ENCODE measurements at places on chromosomes 12 and 14. TPM values are rescaled to one million over a fixed set of nuclear protein-coding genes. Genes with fewer than 3 reads are reported as not detected.

Gene KIF5A
- total RNA-seq, result 0.59 TPM

Gene VRTN
- not detected for total RNA-seq

Gene NGB
- not detected for total RNA-seq

Gene CRIP1
- not detected for total RNA-seq

Gene LHX5
- total RNA-seq, result not detected

Gene HOXC4
- total RNA-seq, result 1.1 TPM

Gene PZP
- not detected for total RNA-seq

Gene CCDC196
- not detected for total RNA-seq

Gene OR4E1
- total RNA-seq, result not detected

Gene PLD4
- not detected for total RNA-seq

Gene OTX2
- total RNA-seq, result not detected

Gene CEP170B
- total RNA-seq, result 14.3 TPM

Gene RIPK3
- total RNA-seq, result not detected
